ENCODE measurements at places on chromosomes 3 and 15.
A peak's percentile ranks its signal among the peaks of the same experiment; 100 is the strongest.

DNA sequence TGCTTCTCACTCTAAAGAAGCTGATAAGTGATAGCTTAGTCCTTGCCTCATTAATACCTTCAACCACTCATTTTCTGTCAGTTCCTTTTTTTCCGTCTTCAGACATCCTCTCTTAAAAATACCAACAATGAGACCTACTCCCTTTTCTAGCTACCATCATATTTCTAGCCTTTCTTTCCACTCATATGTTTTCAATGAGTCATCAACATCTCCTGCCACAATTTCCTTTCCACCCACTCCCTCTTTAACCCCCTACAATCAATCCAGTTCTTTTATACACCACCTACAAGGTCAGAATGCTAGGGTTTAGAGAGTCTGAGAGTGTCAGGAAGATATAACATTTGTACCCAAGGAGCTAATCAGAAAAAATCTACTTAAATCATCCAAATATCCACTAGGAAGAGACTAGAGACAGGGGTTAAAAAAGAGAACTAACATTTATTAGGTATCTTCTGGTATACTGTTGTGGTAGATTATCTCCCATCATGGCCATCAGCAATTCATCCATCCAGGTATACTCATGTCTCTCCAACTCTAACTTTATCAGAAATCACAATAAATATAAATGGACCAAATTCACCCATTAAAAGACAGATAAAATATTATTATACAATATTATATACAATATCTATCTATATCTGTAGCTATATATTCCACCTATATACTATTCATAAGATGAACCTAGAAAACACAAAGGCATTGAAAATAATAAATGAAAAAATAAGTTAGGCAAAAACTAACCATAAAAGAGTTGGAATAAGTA lies 42.5 kb downstream of the MYLK start:
- DNase-seq, result no peak

- no peak for DNase-seq
Observed at GRCh38 chr3:55416331-55416821, 70.7 kb downstream of the WNT5A start.

- no peak for DNase-seq
Observed at GRCh38 chr3:68271145-68271544, 616.7 kb upstream of the SUCLG2 start.

DNA sequence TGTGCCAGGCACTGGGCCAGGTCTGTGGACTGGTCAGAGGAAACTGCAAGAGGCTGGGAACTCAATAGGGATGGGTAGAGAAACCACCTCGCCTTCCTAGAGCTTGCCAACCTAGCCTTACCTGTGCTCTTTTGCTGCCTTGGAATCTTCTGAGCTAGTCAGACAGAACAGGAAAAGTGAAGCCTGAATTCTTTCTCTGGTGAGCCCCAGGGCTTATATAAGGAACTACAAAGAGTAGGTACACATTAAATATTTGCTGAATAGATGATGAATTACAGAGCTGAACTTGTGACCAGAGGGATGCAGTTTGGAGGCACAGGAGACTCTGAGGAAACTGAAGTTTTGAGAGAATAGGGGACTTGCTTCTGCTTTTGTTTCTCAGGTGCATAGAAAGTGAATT lies 15.6 kb upstream of the FBXW12 start:
- no peak for DNase-seq

DNA sequence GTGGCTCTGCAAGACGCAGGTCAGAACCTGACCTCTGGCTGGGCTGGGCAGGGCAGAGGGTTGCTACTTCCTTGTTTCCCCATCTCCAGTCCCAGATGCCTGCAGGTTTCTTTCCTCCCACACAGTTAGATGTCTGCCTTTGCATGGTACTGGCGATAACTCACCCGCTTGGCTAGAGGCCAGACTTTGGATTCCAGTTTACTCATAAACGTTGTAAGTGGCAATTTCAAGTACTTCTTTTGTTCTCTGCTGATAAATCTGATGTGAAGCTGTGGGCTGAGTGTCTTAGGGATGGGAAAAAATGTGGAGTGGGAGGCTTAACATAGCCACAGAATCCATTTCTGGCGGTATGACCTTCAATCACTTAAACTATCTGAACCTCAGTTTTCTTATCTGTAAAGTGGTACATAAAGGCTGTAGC lies 194.2 kb downstream of the EBLN2 start:
- no peak for DNase-seq

DNA sequence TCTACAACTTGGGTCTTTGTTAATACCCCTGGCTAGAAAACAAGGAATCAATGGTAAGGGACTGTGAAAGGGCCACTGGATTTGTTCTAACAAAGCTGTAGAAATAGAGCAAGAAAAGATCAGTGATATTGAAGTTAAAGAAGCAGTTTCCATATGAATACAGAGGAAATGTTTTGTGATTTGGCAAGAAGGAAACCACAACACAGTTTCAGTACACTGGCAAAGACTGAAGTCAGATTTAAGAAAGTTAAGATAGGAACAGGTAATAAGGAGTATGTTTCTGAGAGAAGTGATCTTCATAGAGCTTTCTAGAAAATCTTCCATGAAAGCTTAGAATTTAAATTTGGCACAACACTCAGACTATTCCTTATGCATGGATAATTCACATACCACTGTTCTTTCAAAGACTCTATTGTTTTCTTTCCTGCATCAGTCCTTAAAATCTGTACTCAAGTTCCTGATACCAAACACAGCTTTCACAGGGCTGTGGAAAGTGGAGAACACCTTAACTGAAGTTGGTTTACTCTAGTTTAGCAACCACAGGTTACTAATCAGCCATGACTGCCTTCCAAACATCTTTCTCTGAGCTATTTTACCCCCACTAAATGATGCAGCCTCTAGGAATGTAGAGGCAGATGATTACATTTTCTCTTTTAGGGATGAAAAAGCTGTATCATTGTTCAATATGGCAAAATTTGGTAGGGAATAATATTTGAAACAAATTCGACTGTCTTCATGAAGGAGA lies 32.4 kb upstream of the ALCAM start:
- DNase-seq, result no peak

DNA sequence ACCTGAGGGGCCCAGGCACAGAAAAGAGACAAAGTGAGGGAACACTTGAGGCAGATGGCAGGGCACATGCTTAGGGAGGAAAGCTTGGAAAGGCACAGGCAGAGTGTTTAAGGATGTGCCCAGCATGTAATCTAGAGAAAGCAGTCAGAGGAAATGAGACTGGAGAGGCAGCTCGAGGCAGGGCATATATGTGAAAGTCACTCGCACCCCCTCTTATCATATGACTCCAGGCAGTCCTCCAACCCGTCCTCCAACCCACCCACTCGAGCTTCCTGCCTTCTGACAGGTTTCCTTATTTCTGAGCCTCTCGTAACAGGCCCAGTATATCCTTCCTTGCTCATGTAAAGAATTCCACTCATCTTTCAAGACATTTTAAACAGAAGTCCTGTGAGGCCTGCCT lies 294.0 kb downstream of the SOX2 start:
- no peak for DNase-seq

DNA sequence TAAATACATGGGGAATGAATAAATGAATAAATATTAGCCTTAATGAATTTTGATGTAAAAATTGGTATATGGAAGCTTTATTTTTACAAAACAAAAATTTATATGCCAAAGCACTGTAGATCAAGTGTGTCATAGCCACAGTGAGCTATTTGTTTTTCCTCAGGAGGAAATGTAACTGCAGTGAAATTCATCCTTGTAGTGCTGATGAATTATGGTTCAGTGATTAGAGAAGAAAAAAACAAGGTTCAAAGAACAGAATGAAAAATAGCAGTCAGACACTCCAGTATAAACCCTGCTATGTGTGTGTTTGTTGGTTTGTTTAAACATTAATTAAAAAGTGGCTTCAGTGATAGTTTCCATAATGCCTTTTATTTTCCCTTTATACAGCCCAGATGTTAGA lies 228.0 kb upstream of the GPR149 start:
- no peak for DNase-seq

- no peak for DNase-seq
Observed at GRCh38 chr3:149850787-149851584, 38.0 kb downstream of the RNF13 start.

GRCh38 chr15:95175914-95176658 lies 944.7 kb downstream of the MCTP2 start:
- DNase-seq, result no peak

GRCh38 chr15:29046977-29047376 lies 161.2 kb downstream of the APBA2 start:
- DNase-seq, result no peak

GRCh38 chr3:173531602-173532001 lies 134.1 kb downstream of the NLGN1 start:
- no peak for DNase-seq

DNA sequence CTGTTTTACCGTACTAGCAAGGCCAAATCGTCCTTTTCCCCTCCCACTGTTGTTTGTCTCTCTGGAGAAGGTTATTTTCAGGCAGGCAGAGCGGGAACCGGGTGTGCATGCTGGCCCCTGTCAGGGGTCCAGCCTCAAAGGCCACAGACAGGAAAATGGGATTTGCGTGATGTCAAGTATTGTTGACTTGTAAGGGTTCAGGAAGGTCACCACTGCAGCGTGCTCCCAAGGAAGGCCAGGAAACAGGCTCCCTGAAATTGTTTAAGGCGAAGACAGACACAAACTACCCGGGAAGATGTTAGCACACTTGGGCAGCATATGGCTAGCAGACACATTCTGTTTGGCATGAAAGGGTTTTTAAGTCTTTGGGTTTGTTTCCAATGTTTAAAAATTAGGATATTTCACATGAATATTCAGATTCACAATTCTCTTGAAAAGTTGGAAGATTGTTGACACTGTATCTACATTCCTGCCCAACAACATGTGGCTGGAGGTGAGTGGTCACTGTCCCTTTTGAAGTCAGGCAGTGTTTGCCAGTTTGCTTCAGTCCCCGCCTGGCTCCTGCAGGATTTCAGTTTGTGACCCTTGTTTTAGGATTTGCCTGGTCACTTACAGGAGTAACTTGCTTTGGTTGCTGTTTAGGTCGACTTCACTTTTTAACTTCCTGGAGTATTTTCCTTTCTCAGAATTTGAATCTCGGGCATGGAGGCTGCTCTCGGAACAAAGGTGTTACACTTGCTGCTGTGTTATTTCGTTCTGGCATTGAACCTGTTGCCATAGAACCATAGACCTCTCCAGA lies 90.4 kb downstream of the BDH1 start:
- DNase-seq, result no peak

DNA sequence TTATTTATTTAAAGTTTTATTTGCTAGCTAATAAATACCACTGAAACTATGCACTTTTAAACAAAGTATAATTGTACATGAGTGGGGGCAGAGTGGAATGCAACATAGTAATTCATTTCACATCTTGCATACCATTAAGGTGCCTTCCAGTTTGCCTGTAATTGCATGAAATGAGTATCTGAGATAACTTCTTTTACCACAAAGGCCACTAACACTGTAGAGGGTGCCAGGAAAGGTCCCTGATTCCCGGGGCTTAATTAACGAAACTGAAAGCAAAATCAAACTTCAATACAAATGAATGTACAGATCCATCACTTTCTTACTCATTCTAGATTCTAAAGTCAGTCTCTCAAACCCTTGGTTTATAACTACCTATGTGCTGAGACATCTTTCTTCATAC lies 2.1 kb downstream of the CD47 start:
- no peak for DNase-seq

DNA sequence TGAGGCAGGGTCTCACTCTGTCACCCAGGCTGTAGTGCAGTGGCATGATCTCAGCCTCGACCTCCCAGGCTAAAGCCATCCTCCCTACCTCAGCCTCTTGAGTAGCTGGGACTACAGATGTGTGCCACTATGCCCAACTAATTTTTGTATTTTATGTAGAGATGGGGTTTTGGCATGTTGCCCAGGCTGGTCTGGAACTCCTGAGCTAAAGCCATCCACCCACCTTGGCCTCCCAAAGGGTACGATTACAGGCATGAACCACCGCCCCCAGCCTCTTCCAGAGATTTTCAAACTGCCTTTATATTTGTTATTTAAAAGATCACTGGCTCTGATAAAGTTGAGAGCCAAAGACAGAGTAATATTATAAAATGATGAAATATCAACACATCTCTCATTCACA lies 37.3 kb downstream of the BSN start:
- DNase-seq, result no peak

DNA sequence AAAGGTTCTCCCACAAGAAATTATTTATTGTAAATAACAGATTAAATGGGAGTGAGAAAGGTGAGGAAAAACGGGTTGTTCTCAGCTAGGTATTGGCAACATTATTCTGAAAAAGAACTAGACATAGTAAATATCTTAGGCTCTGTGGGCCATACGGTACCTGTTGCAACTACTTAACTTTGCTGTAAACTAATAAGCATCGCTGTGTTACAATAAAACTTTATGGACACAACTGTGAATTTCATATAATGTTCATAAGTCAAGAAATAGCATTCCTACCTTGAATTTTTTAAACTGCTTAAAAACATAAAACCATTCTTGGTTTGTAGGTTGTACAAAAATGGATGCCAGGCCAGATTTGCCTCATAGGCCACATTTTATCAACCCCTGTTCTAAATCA lies 183.9 kb downstream of the TBC1D5 start:
- DNase-seq, result no peak

GRCh38 chr3:46987743-46988401 lies 8.4 kb downstream of the NBEAL2 start:
- DNase-seq, result peak; percentile 73

DNA sequence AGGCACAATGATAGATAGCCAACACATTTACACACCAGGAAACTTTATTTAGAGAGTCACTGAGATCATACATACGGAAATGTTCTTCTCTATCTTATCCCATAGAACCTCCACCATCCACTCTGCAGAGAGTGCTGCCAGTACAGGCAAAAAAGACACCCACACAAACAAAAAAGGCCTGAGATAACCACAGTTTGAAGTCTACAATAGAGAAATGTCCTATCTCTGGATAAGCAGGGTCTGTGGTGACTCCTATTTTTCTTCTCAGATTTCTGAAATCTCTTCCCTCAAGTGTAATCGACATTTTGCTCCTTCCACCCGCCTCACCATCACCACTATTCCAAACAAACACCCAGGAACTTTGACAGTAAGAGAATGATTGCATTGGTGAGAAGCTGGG lies 413.9 kb upstream of the NR2F2 start:
- DNase-seq, result no peak

GRCh38 chr3:132543011-132543739 lies 53.9 kb upstream of the ACKR4 start:
- DNase-seq, result no peak

DNA sequence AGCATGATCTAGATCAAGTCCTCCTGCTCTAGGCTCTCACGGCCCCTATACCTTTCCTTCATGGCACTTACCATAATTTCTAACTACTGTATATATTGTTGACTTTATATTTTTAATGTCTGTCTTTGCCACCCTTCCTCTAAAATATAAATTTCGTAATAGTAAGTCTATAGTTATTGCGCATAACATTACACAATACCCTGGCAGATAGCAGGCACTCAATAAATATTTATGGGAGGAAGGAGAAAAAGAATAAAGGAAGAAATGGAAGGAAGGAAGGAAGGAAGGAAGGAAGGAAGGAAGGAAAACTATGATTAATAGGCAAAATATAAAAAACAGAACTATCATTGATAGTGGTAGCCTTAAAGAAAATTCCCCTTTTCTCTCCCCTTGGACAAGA lies 190.3 kb upstream of the LMCD1 start:
- no peak for DNase-seq

GRCh38 chr3:58596834-58597518 lies 19.8 kb upstream of the FAM107A start:
- DNase-seq, result no peak

GRCh38 chr3:154193000-154193615 lies 71.9 kb downstream of the ARHGEF26 start:
- no peak for DNase-seq

GRCh38 chr15:59327942-59328341 lies 44.7 kb downstream of the MYO1E start:
- DNase-seq, result no peak

GRCh38 chr3:126121074-126121473 lies 37.1 kb upstream of the SLC41A3 start:
- no peak for DNase-seq

Data from stimulated activated CD4-positive, alpha-beta T cell treated with anti-CD3 and anti-CD28 coated beads, Interleukin-1b, Interleukin-23, amount 100 ng/mL, for 4 hours (primary cell).